Ecto neural progenitor cell (in vitro differentiated cells): ENCODE measurements at places on chromosomes 4 and X.

- no peak for DNase-seq
Observed at GRCh38 chrX:121733514-121733913, 686.1 kb downstream of the GLUD2 start.

GRCh38 chrX:35291013-35291412 is 348.4 kb downstream of the FAM47B start:
- DNase-seq: no peak

GRCh38 chr4:104128850-104129213 is 365.9 kb downstream of the CXXC4 start:
- no peak for DNase-seq

- no peak for DNase-seq
Observed at GRCh38 chr4:3864742-3865721, 98.8 kb downstream of the ADRA2C start.

GRCh38 chr4:121189326-121190215 is 25.4 kb upstream of the TNIP3 start:
- no peak for DNase-seq

- no peak for DNase-seq
Observed at GRCh38 chr4:140052050-140052449, 101.9 kb downstream of the MAML3 start.

GRCh38 chr4:142838778-142839177 is 7.3 kb downstream of the INPP4B start:
- no peak for DNase-seq

DNA sequence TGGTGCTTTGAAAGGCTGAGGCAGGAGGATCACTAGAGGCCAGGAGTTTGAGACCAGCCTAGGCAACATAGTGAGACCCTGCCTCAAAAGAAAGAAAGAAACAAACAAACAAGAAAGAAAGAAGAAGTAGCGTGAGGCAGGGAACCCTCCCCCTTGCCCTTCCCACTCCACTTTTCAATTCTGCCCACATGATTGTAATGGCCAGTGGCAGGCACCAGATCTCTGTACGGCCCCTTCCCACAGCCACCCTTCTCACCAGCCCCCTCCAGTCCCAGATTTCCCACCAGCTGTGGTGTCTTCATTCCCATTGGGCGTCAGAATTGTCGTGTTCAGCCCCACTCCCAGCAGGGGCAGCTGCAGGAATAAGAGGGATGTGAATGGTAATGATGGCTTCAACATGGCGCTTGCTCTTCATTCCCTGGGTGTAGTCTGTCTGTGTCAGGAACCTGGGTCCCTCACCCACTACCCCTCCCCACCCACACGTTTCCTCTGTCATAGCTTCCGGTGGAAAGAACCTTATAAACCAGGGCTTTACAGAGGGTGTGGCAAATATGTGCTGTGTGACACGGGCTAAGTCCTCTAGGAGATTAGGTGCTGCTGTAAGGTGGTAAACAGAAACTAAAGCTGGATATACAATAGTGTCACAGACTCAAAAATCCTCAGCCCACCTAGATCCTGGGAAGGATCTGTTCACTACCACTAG is at the start of gene IL2RG:
Gene IL2RG, minus strand, starts transcription at position 437 of the 703 bp plus-strand sequence. Its CDS starts 38 bp downstream, at position 399.
- no peak for DNase-seq

GRCh38 chr4:154456889-154457288 is 34.7 kb downstream of the DCHS2 start:
- DNase-seq: no peak

DNA sequence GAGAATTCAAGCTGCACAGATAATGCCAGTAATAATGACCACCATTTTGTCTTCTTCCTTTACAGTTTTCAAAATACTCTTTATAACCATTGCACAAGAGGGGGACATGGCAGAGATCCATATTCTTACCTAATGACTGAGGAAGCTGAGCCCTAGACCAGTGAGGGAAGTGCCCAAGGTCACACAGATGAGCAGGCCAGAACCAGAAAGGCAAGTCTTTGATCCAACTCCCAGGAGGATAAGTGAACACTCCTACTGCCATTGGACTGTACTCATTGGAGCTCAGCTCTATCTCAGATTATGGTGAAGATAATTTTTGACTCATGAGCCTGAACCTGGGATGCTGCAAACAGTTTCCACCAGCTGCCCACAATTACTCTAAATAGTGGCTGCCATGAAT is 28.6 kb downstream of the AMER1 start:
- no peak for DNase-seq

GRCh38 chrX:133980832-133981588 is 4.4 kb downstream of the GPC3 start:
- DNase-seq: no peak

GRCh38 chr4:139329665-139330200 is 27.5 kb upstream of the NDUFC1 start:
- DNase-seq: no peak

GRCh38 chr4:185920691-185921260 is 108.8 kb upstream of the SORBS2 start:
- no peak for DNase-seq

DNA sequence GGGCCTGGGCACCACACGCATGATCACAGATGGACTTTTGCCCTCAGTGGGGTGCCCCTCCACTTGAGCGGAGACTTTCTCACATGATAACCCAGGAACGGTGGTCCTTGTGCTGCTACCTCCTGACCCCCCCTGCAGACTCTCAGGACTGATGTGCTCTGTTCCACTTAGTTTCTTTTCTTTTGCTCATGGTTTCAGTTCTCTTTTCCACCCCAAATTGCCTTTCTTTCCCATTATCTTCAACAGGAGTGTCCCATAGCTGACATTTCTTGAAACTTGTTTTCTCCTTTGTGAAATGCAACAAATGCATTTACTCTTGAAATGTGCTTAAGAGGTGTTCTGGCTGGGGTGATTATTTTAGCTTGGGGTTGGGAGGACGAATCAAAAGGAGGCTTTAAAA is 9.0 kb downstream of the MPC1L start:
- DNase-seq: no peak

- no peak for DNase-seq
Observed at GRCh38 chrX:47145395-47146120, 537 bp downstream of the RBM10 start.

DNA sequence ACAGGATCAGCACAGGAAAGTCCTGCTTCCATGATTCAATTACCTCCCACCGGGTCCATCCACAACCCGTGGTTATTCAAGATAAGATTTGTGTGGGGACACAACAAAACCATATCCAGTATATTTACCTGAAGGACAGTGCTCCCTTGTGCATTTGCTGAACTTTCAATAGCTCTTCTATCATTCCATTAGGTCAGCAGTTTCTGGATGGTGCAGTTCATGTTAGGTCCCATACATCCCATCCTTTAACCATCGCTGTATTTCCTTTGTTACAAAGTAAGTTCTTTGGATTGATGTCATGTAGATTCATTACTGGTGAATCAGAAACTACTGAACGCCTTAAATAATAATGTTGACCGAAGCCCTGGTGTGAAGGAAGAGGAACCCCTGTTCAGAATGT is 775.9 kb downstream of the TRIML1 start:
- no peak for DNase-seq

- no peak for DNase-seq
Observed at GRCh38 chr4:181261279-181261678, 981.9 kb upstream of the TENM3 start.

DNA sequence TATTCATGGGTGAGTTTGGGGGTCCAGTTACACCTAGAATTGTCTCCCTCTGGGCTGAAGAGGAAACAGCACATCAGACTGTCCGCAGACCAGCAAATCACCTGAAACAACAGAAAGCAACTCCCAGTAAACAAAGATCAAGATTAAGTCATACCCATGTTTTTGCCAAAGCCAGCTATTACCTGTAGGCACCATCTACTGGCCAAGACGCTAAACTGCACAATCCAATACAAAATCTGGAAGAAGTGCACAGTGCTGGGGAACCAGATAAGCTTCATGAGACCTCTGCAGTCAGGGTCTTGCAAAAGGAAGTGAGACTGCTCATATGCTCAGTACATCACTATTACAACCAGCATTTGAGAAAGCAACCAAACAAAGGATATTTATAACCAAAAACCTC is 157.5 kb upstream of the ITM2A start:
- no peak for DNase-seq

GRCh38 chr4:107838861-107839565 is 14.3 kb downstream of the SGMS2 start:
- no peak for DNase-seq

GRCh38 chrX:153769865-153770600 is 6.0 kb downstream of the PLXNB3 start:
- no peak for DNase-seq

DNA sequence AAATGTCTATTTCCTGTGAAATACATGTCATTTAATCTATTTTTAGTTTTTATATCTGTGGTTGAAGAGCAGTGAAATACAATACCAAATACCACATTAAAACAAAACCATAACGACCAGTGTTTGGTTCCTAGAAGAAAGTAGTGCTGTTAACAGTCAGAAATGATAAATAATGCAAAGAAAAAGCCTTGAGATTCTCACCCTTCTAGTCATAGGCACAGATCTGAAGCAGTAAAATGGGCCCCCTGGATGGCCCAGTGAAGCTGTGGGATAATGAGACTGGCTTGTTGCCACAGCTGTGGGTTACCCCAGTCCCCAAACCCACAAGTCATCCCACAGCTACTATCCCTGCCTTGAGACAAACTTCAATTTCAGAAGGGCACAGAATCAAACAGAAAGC is 137.3 kb upstream of the RPL34 start:
- DNase-seq: no peak

DNA sequence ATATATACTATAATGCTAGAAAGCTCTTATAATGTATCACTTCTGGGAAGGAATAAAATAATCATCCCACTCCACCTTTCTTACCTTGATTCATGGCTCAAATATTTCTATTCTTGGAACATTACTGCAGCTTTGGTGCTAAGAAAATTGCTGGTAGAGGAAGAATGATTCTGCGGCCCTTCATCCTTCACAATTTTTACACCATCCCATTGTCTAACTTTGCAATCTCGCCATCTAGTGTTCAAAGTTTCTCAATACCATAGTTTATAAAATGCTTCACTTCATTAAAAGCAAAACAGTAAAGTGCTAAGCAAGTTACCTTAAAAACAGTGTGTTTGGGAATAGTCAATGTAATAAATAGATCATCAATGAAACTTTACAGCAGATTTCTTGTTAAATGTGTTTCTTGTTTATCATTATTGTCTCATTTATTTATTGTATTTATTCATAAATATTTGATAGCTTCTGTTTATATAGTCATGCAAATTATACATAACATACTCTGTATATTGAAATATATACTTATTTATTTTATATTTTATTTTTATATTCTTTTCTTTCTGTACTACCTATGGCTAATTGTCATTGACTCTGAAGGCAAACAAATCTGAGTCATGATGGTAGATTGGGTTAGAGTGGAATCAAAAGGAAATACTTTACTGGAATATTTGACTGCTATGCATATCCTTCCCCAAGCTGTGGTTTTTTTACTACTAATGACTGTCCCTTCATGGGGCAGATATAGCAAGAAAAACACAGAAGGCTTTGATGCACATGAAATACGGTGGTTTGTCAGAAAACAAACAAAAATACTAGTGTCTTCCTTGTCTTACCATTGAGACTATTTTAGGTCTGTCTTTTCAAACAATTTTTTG is 390.7 kb downstream of the MAPK10 start:
- DNase-seq: no peak
